ENCODE measurements at places on chromosomes 12 and 14. TPM values are rescaled to one million over a fixed set of nuclear protein-coding genes. Genes with fewer than 3 reads are reported as not detected.

FAM181A gene
- total RNA-seq = not detected

GPR162 gene
- total RNA-seq = 0.11 TPM

OR4K2 gene
- total RNA-seq = not detected

CLEC4D gene
- total RNA-seq = not detected

GPHB5 gene
- total RNA-seq = not detected

TMEM30B gene
- total RNA-seq = 9.0 TPM

DDN gene
- total RNA-seq = under 0.01 TPM

All from placental epithelial cell (primary cell).